ENCODE measurements at places on chromosomes 2 and 18. TPM values are rescaled to one million over a fixed set of nuclear protein-coding genes. Genes with fewer than 3 reads are reported as not detected.

Gene ABCG8
- polyA plus RNA-seq = not detected

- no peaks in the 10 kb centered on the region for H3K36me3 ChIP-seq
- no peaks in the 10 kb centered on the region for H3K4me1 ChIP-seq
- peak within 1 kb of the TSS; percentile 46 for H3K4me3 ChIP-seq
- H3K27me3 ChIP-seq = peaks cover 18% of the 10 kb centered on the region
- peak; percentile 77 for DNase-seq
Observed at GRCh38 chr18:37565101-37565976, at the start of gene CELF4. CELF4 (minus strand) TSS chr18:37565798.

GRCh38 chr2:200856806-200857205, 7.7 kb downstream of the CLK1 start:
- H3K27me3 ChIP-seq = no peaks in the 10 kb centered on the region
- H3K36me3 ChIP-seq = peaks cover 81% of the 10 kb centered on the region
- DNase-seq = no peak
- H3K4me1 ChIP-seq = peaks cover 17% of the 10 kb centered on the region
- H3K27ac ChIP-seq = no peak overlapping the region
- no peak overlapping the region for H3K4me3 ChIP-seq

DNA sequence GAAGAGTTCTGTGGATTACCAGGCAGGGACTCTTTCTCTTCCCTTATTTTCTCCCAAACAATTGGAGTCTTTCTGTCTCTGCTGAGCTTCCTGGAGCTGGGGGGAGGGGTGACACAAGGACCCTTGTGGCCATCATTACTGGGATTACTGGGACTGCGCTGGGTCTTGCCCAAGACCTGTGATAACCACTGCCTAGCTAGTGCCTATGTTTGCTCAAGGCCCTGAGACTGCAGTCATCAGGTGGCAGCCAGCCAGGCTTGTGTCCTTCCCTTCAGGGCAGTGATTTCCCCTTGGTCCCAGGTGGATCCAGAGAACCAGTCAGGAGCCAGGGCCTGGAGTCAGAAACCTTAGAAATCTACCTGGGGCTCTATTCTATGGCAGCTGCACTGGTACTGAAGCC, 355.6 kb downstream of the PARD3B start:
- H3K36me3 ChIP-seq = no peaks in the 10 kb centered on the region
- DNase-seq = no peak
- no peaks in the 10 kb centered on the region for H3K27me3 ChIP-seq
- H3K4me1 ChIP-seq = no peaks in the 10 kb centered on the region
- no peak overlapping the region for H3K27ac ChIP-seq

GRCh38 chr18:811182-811891, 705 bp downstream of the YES1 start:
- H3K4me1 ChIP-seq = no peaks in the 10 kb centered on the region
- H3K27me3 ChIP-seq = 0 out of 2 replicates have a peak, but pooled peaks cover 7% of the 10 kb centered on the region
- H3K27ac ChIP-seq = peak overlapping the region; percentile 58
- DNase-seq = no peak

Gene CPO
- polyA plus RNA-seq = not detected

Measured in SK-N-SH (cell line).